ENCODE measurements at places on chromosomes 1 and 21.

DNA sequence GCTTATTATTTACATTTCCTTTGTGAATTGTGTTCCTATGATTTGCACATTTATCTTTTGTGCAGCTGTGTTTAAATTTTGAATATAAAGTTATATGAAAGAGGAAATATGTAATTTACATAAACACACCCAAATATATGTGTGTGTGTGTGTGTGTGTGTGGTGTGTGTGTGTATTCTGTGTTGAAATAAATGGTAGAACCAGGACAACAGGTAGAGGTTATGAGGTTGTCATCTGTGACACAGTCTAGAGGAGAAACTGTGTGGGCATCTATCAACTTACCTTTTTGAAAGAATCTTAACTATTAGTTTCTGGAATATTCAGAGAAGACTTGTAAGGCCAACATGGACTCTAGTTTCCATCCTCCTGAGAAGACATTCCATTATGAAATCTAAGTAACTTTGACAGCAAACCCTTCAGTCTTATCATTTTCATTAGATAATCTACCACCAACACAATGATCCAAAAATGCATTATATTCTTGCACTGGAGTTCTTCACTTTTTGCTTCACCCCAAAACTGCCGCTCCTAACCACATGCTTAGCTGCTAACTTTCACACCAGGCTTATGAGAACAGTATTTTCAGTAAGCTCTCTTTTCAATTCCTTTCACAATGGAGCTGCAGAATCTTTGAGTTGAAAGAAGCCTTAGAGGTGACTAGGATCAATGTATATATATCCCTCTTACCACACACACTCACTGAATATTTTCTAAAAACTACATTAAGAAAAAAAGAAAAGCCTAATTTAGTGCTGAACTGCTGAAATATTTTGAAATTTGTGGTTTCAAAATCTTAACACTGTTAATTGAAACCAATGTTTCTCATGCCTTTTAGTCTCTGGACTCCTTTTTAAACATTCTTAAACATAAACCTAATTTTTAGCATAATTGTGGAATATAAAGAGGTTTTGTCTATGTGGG, 21.8 kb downstream of the PTPRC start:
- DNase-seq: no peak

GRCh38 chr1:204859861-204860267, 10.8 kb upstream of the NFASC start:
- no peak for DNase-seq

DNA sequence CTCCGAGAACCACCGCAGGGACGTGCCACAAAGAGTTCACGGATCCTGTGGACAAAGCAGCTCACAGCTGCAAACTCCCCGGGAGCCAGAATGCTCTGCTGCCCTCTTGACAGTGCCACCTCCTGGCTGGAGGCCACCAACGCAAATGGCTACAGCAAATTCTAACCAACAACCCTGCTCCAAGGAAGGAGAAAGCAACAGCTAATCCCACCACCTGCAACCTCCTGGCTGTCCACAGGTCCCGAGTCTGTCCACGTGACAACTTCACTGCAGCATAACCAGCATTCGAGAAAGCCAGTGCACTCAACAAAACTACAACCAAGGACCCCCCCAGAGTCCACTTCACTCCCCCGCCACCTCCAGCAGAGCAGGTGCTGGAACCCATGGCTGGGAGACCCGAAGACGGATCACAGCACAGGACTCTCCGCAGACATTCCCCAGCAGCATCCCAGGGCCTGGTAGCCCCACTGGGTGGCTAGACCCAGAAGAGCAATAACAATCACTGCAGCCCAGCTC, 17.3 kb downstream of the POFUT2 start:
- no peak for DNase-seq

- DNase-seq: no peak
Measured at GRCh38 chr1:101905283-101905835, 91.4 kb downstream of the OLFM3 start.

DNA sequence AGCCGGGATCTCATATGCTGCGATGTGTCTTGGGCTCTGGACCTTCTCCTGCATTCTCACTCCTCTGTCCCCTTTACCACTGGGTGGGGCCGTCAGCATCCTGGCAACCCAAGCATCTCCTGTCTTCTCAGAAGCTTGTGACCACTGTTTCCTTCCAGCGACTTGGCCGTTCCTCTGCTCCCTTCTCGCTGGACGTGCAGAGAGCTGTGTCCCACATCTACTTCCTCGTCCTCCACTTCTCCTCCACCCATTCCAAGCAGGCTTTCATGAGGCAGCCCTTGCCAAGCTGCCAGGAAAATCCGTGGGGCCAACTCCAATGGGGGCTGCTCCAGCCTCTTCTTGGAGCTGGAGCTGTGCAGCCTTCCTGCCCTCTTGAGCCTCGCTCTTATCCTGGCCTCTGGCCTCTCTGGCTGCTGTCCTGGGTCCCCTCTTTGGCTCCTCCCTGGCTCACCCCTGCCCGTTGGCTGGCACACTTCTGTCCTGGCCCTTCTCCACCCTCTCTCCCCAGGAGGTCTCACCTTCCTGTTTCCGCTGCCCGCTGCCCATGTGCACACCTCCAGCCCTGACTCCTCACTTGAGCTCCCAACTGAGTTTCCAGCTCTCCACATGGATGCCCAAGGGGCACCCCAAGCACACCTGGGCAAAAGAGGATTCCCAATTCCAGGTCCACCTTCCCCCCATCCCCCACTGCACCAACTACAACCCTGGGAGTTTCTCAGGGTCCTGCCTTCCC, 8.7 kb downstream of the FAM131C start:
- no peak for DNase-seq

DNA sequence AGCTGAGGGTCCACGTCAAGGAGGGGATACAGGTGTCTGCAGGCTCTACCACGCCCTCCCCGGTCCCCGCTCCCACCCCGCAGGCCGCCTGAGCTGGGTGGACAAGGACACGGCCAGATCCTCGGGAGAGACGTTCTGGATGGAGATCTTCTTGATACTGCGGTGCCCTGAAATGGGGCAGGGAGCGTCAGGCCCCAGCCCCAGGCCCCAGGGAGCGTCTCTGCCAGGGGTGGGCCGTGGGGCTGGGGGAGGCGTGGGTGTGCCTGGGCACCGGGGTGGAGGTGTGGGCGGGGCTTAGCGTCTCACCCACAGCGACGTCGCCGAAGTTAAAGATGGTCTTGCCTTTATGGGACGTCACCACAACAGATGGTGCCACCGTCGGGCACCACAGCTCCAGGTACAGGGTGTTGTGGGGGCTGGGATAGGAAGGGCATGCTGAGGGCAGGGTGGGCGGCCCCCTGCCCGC, 7.3 kb upstream of the TMEM52 start:
- no peak for DNase-seq

- no peak for DNase-seq
Measured at GRCh38 chr1:92998821-92999220, 37.6 kb upstream of the DIPK1A start.

- no peak for DNase-seq
Measured at GRCh38 chr1:155127967-155128754, 485 bp downstream of the EFNA1 start.

- no peak for DNase-seq
Measured at GRCh38 chr21:17636711-17637110, 24.0 kb upstream of the BTG3 start.

GRCh38 chr1:1318131-1318652, 6.3 kb downstream of the INTS11 start:
- DNase-seq: peak; percentile 97

DNA sequence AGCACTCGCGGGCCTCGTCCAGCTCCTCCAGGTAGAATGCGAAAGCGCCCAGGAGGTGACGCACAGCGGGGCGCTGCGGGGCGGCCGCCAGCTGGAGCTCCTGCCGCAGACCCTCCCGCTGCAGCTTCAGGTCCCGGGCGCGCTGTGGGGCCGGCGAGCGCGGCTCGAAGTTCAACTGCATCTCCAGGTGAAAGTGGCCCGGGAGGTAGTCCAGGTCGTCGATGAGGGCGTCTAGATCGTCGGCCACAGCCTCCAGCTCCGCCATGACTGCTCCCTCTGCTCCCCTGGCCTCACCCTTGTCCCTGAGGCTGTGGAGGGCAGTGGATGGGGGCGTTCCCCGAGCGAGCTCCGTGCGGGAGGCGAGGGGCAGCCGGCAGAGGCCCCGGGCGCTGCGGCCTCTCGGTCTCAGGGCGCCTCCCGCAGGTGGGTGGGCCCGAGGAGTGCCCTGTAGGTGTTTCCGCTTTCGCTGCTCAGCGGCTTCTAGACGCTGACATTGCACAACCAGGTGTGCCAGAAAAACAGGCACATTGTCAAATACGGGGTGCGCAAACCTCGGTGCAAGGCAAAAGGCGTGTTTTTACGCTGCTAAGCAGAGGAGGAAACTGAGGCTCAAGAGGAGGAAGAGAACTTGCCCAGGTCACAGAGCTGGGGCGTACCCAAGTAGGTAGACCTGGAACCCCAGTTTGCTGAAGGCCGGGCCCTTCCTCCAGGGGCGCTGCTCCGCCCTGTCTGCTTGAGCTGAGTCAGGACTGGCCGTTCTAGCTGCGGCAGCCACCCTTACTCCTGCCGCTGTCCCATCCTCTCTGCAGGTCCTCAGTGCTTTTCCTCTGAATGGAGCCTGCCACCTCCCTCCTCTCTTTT, at the start of gene TTC22:
Gene TTC22, minus strand, starts transcription at position 425 of the 861 bp plus-strand sequence. Its CDS starts 160 bp downstream, at position 265.
- DNase-seq: no peak

GRCh38 chr1:210653771-210654170, 325.1 kb downstream of the HHAT start:
- DNase-seq: peak; percentile 2

DNA sequence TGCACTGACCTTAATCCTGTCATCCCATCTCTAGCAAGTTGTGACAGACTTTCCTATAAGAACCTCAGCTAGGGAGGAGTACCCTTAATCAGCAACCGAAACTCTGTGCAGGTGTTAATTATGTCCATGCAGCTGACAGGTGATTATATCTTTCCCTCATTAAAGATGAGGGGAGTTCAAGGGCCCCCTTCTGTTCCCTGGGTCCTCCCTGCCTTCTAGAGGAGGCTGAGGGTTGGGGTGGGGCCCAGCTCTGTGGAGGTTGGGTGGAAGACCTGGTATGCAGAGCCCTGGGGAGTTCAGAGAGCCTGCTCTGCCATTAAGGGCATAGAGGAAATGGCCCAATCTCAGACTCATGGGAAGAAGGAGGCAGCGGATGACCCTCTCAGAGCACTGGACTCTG, 35.6 kb upstream of the CRNN start:
- DNase-seq: no peak

- DNase-seq: no peak
Measured at GRCh38 chr1:229326601-229327000, 16.2 kb downstream of the CCSAP start.

DNA sequence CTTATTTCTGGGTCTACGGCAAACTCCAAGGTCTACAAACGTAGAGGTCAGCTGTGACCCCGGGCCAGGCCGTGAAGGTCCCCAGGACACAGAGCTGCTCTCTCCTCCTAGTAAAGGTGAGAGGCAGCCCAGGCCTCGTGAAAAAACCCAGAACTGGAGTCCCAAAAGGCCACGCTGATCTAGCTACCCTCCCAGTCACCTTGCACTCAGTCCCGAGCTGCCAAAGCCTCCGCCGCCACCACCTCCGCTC, 125 bp downstream of the ATP5PF start:
- no peak for DNase-seq

GRCh38 chr1:64940025-64940424, 26.3 kb downstream of the JAK1 start:
- no peak for DNase-seq

DNA sequence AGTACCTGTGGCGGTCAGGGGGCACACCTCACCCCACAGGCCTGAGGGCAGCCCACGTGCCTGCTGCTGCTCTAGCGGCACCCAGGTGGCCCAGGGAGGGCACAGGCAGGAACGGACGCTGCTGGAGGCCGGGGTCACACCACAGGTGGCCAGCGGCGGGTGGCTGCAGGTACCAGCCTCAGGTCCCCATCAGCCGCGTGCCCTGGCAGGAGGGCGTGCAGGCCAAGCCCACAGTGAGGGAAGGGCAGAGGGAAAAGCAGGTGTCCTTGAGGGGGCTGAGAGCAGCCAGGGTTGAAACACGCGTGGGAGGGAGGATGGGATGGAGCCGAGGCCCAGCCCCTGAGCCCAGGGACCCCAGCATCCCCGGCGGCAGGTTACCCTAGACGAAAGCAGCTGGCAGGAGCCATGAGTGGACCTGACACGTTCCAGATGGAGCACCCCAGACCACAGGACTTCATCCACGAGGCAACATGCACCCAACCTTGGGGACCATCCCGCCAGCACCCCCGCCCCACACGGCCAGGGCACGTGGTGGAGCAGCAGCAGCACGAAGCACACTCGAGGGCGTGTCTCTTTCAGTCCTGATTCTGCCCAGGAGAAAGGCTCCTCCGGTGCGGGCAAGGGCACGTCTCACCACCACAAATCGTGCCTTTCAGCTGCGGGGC, 3.7 kb downstream of the SLC19A1 start:
- DNase-seq: no peak

GRCh38 chr1:65820983-65821382, 28.3 kb downstream of the PDE4B start:
- DNase-seq: peak; percentile 86

DNA sequence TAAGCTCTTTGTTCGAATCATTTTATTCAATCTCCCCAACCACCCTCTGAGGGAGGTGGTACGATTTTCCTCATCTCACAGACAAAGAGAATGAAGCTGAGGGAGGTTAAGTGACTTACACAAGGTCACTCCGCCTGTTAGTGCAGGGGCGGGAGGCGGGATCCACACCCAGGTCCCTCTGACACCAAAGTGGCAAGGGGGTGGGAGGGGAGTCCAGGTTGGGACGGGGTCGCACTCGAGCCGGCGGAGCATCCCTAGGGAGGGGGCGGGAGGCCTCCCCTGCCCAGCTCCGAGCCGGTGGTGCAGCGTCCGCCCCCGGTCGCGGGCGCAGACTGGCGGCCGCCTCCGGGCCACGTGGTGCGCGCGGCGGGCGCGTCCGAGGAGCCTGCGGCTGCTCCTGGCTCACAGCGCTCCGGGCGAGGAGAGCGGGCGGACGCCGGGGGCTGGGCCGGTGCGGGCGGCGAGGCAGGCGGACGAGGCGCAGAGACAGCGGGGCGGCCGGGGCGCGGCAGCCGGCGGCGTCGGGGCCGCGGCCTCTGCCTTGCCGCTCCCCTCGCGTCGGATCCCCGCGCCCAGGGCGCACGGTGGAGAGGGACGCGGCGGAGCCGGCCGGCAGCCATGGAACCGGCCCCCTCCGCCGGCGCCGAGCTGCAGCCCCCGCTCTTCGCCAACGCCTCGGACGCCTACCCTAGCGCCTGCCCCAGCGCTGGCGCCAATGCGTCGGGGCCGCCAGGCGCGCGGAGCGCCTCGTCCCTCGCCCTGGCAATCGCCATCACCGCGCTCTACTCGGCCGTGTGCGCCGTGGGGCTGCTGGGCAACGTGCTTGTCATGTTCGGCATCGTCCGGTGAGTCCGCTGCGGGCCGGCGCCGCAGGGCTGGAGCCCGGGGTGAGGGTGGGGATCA, at the start of gene OPRD1:
Gene OPRD1, plus strand, starts transcription at position 405 of the 903 bp plus-strand sequence. Its CDS starts 214 bp downstream, at position 619.
- DNase-seq: no peak

- no peak for DNase-seq
Measured at GRCh38 chr1:22518379-22518778, 44.9 kb upstream of the EPHA8 start.

GRCh38 chr1:25073640-25074270, 143.7 kb upstream of the RUNX3 start:
- DNase-seq: no peak

GRCh38 chr1:185595835-185596667, 138.1 kb upstream of the HMCN1 start:
- DNase-seq: peak; percentile 3

- DNase-seq: no peak
Measured at GRCh38 chr1:112040891-112041740, 51.6 kb upstream of the KCND3 start.
